ENCODE measurements at places on chromosomes 7 and 10.
A peak's percentile ranks its signal among the peaks of the same experiment; 100 is the strongest.

GRCh38 chr10:3785251-3785850 lies 342 bp upstream of the KLF6 start:
- peak; percentile 98 for DNase-seq

DNA sequence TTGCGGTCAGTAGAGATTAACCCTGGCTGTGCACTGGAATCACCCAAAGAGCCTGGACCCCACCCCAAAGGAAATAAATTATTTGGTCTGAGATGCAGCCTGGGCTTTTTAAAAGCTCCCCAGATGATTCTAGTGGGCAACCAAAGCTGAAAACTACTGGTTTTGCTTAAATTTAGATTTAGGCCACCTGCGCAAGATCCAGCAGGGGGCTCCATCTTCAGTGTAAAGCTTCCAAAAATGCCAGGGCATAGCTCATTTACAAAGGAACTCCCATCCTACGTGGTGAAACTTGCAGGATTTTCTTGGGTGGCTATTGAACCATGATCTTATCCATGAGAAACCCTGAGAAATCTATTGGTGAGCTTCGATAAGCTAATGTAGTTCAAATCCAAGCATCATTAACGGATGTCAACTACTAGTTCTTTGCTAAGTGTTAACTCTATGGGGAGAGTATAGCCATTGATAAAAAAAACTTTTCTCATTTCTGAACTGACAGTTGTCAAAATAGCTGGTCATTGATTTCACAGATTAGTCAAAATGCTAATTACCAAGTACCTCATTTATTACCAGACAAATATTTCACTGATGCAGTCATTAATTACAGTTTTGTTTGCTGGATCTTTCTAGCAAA lies 315.3 kb downstream of the LHFPL3 start:
- peak; percentile 46 for DNase-seq

DNA sequence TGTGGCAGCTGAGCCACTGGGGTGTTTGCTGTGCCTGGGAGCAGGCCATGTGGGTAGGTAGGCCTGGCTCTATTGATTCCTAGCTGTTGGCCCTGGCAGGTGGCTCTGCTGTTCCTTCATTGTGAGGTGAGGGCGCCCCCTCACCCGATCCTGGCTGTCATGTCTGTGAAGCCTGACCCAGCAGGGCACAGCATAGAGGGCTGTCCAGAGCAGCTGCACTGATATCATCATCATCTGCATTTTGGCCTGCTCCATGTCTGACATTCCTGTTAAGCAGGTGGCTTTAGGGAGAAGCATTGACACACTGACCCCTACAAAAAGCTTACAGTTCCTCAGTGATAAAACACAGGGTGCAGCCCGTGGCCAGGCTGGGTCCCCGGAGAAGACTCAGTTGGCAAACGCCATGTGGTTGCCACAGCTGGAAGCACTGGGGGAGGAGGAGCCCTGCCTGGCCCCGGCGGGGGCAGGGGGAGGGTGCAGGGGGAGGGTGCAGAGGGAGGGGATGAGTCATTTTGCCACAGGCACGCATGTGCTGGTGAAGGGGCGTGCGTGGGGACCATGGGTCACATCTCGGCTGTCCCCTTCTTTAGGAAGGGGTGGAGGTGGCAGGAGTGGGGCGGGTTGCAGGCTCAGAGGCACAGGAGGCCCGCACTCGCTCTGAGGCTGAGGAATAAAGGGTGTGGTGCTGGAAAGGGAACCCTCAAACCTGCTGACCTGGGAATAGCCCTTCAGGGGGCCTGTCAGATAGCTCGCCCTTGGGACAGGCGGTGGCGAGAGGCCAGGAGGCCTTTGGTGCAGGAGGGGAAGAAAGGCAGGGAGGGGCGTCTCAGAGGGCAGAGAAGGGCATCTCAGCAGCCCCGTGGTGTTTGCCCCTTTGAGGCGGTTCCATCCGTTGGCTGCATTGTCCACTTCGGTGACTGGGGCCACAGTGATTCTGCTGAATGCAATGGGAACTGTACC lies 31.6 kb downstream of the IKZF1 start:
- no peak for DNase-seq

- no peak for DNase-seq
These were observed 26.6 kb downstream of the DGKI start for GRCh38 chr7:137820156-137820555.

DNA sequence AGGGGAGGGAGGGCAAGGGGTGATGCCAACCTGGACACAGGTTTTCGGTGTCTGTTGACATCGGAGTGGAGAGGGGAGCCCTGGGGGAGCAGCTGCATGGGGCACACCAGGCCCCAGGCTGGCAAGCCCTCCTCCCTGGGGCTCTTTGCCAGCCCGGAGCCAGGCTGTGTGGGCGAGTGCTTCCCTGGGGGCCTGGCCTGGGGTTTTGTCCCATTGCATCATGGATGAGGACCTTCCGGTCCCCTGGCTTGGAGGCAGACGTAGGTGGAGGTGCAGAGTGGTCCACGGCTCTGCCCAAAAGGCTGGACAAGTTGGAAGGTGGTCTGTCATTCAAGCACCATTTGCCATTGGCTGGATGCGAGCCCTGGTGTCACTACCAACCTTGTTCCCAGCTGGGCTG lies 34.8 kb downstream of the ZMIZ1 start:
- DNase-seq, result no peak

DNA sequence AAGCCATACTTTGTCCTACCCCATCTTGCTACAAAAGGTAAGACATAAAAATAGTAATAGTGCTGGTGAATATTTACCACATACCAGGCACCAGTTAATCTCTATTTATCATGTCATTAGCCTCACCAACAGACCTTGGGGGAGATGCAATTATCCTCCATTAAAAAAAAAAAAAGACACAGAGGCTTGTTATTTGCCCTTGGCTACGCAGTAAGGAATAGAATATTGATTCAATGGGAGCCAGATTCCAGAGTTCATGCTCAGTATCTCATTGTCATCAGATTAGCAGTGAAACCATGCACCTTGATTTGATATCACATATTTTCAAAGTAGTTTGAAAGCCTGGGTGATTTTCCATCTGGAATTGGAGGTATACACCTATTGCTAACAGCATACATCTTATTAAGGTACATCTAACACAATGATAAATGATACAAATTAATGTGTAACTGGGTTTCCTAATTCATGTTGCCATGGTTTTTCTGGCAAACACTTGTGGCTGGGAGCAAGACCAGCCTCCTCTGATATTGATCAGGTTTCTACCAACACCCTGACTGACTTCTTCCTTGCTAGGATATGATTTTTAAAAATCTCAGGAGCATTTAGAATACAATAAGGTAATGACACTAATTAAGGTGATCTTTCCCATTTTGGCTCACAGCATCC lies 67.1 kb upstream of the PRR15 start:
- DNase-seq, result no peak

- no peak for DNase-seq
These were observed 125.6 kb upstream of the STEAP4 start for GRCh38 chr7:88432301-88432700.

DNA sequence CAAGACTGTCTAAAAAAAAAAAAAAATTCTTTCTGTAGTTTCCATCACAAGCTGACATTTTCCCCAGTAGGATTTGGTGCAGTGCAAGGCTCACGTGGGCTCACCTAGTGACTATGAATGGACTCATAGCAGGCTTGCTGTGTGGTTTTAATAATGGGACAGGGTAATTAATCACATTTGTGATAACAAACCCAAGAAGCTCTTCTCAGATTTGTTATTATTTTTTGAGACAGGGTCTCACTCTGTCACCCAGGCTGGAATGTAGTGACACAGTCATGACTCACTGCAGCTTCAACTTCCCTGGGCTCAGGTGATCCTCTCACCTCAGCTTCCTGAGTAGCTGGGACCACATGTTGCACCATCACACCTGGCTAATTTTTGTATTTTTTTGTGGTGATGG lies 40.0 kb downstream of the NACAD start:
- no peak for DNase-seq

DNA sequence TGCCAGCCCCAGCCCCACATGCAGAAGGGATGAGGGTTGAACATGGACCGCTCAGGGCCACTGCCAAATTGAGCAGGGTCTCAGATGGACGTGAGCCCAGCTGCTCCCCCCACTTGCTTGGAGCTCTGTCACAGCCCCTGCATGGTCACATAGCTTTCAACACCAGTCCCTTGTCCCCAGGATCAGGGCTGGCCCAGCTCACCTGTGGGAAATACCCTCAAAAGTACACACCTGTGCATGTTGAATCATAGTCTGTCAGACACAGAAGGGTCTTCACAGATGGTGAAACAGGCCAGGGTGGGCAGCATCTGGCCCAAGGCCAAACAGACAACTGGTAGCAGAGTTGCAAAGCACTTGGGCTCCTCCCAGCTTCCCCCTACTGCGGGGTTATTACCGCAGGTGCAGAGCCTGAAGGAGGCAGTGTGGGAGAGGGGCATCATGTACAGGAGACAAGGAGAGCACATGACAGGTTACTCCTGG lies 77.6 kb upstream of the UNC5B start:
- no peak for DNase-seq

DNA sequence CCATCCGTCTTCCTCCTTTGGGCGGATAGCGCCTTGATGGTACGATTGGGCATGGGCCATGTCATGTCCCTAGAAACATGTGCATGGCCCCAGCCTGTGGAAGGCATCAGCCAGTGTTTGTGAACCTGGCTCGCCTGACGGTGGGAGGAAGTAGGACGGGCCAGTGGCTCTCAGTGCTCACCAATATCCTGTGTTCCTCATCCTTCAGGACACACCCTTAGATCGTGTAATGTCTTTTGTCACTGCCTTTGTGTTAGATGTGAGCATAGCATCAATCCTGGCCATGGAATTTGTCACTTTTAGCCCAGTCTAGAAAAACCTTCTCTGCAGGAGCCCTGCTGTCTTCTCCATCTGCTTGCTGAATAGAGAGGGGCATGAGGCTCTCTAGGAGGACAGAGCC lies 77.6 kb downstream of the PFKFB3 start:
- no peak for DNase-seq

DNA sequence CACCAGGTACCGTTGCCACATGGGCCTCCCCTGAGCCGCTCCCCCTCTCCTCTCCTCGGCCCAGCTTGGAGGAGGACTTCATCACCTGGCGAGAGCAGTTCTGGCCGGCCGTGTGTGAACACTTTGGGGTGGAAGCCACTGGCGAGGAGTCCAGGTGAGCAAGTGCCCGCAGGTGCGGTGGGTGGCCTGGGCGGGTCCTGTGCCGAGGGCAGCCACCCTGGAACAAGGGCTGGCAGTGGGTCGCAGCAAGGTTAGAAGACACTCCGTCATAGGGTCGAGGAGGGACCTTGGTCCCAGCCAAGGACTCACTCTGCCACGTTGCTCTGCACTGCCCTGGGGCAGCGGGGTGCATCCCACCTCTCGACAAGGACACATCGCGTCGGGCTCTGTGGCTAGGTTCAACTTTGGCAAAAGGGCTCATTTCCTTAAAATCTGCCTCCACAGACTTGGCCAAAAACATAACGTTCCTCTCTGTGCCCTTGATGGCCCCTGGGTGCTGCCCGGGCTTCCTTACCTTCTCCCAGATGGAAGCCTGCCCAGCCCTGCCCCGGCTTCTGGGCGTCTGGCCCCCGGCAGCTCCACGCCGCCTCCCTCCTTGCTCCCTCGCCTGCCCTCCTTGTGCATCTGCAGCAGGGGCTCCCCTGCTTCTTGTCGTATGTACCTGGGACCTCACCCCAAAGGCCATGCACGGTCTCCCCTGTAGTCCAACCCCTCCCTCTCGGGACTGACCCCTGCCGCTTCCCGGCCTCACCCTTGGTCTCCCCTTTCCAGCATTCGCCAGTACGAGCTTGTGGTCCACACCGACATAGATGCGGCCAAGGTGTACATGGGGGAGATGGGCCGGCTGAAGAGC lies 12.7 kb downstream of the TMEM120A start:
- DNase-seq, result no peak

DNA sequence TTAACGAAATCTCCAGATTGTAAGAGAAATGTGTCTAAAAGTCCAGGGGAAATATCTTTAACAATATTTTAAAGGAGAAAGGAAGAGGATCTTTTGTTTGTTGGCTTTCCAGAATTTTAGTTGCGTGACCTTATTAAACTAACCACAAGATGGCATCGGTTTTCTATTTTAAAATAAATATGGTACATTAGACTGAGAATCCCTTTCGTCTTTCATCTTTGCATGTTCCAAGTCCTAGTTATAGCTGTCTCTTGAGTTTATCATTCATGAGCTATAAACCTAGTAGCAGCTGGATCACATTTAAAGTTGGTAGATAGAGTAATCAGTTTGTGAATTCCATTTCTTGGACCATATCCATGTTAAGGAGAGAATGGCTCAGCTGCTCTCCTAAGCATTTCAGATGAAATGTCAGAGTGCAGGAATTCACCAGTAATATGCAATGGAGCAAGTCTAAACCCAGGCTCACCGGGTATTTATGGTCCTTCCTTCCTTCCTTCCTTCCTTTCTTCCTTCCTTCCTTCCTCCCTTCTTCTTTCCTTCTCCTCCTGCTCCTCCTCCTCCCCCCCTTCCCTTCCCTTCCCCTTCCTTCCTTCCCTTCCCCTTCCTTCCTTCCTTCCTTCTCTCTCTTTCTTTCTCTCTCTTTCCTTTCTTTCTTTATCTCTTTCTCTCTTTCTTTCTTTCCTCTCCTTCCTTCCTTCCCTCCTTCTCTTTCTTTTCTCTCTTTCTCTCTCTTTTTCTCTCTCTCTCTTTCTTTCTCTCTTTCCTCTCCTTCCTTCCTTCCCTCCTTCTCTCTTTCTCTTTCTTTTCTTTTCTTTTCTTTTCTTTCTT lies 57.8 kb upstream of the RAB18 start:
- DNase-seq, result peak; percentile 13

- DNase-seq, result no peak
These were observed 76.0 kb upstream of the DNAAF5 start for GRCh38 chr7:650339-651031.

GRCh38 chr10:60896810-60897209 lies 47.2 kb downstream of the RHOBTB1 start:
- no peak for DNase-seq

- no peak for DNase-seq
These were observed 152.4 kb upstream of the ADCY1 start for GRCh38 chr7:45421806-45422205.

- DNase-seq, result no peak
These were observed 590 bp downstream of the COL26A1 start for GRCh38 chr7:101363196-101363733.

- DNase-seq, result no peak
These were observed 119.4 kb downstream of the ST7 start for GRCh38 chr7:117072620-117073118.

- DNase-seq, result no peak
These were observed 18.4 kb downstream of the PPP1R17 start for GRCh38 chr7:31705377-31705776.

DNA sequence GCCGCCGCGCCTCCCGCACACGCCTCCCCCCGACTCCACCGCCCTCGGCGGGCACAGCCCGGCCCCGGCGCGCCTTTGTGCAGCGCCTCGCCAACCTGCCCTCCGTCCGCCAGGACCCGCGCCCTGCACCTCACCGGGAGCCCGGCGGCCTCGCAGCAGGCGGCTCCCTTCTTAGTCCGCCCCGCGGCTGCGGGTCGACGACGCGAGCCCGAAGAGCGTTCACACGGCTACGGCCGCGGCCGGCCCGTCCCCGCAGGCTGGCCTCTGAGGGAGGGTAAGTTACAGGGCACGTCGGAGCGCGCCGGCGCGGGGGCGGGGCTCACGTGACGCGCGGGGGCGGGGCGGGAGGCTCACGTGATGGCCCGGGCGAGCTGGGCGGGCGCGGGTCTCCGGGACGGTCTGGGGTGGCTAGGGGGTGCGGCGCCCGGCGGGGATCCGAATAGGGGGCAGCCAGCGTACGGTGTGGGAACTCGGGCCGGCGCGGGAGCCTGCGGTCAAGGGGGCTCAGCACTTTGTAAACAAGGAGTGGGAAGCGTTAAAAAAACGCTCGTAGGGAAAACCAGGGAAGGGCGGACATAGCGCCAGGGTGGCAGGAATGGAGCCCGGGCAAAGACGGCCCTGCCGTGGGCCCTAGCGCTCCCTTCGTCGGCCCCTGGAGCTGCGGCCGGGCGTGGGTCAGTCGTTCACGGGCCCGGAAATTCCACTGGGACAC lies at the start of gene ARHGAP12:
TSS of gene ARHGAP12 (minus strand) at position 283 of the 712 bp plus-strand sequence. CDS start 19,976 bp downstream, outside the sequence.
- DNase-seq, result peak; percentile 81

All from RPMI8226 (cell line).